ENCODE measurements at places on chromosomes 5 and 9.
A peak's percentile ranks its signal among the peaks of the same experiment; 100 is the strongest.

DNA sequence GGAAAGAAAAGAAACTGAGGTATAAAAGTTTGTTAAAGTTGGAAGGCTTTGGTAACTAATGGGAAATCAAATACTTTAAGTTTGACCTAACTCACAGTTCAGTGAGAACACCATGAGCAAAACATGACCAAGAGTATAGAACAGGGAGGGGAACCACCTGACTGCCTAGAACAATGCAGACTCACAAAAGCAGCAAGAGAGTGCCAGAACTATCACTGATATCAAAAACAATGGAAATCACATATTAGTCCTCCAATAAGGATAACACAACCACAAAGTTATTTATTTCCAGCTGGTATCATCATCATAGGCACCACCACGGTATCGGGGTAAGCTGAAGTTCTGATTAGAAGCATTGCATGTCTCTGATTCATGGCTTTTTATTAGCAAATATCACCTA is 77.5 kb downstream of the TRPM6 start:
- no peak for DNase-seq

DNA sequence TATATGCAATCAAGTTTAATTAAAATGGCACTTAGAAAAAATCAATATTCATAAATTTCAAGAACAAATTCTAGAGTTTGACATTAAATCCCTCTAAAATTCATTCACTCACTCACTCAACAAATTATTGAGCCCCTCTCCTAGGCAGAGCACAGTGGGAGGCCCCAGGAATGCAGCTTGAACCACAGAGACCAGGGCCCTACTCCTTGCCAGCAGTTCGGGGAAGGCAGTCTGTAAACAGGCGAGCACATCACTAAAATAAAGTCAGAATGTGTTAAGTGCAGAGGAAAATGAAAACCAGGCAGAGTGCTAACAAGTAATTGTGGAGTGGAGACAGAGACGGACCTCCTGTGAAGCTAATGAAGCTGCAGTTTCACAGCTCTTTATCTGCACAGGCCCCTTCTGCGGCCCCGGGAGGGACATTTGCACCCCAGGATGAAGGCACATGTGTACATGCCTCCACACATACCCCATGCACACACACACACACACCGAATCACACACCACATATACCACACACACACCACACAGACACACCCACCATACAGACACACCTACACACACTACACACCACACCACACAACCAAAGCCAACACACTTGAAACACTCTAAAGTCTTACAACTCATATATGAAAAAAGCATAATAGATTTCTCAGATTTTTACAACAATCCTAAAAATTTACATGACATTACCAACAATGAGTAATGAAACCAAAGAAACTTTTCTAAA is 40.5 kb downstream of the BHMT start:
- no peak for DNase-seq

- no peak for DNase-seq
Measured at GRCh38 chr9:9719373-9720112, 893.3 kb downstream of the PTPRD start.

DNA sequence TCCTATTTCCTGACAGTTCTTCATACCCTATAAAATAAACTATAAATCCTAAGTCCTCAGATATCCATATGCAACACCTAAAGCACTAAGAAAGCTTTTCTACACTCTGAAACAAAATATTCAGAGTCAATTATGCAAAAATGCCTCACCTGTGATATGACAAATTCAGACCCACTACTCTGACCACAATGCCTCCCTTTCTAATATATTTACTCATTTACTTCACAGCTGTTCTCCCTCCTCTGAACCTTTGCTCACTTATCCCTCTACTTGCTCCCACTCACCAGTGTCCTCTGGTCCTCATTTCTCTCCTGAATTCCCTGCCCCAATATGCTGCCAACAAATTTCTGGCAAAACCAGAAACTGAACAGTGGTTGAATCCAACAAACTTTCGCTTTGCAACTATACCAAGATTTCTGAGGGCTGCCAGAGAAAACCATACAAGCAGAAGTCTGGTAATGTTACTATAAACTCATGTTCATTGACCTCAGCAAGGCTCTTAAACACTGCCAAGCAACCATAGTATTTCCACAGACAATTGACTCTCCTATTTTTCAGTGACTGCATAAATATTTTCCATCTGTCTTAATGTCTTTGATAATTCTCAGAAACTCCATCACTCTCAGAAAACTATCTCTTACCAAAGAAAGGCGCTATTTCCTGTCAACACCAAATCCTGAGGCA is 7.1 kb downstream of the CCNH start:
- DNase-seq, result no peak

- peak; percentile 22 for DNase-seq
Measured at GRCh38 chr5:17216176-17216973, 1.1 kb upstream of the BASP1 start.

GRCh38 chr9:6552033-6552432 is 93.5 kb downstream of the GLDC start:
- no peak for DNase-seq

DNA sequence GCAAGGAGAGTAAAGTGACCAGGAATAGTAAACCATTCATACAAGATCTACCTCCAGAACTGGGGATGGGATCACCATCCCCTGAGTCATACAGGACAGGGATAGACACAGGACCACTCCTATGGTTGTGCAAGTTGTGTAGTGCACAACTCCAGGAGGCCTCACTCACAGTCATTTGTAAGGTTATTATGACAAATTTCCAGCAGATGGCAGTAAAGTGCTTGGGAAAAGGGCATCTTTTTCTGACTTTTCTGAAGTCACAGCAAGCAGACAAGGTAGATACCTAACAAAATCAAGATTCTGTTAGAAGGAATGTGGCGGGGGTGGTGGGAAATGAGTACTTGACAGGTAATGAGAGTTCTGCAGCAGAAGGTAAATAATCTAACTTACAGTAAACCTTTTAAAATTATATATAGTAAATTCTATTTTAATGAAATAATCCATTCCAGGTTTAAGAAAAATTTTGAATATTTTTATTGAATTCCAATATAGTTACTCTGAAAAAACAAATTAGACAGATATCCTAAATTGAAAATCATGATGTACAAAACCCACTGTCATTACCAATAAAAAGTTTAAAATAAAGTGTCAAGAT is 16.7 kb upstream of the KIF27 start:
- peak; percentile 54 for DNase-seq

- no peak for DNase-seq
Measured at GRCh38 chr5:25669645-25670401, 1025.0 kb upstream of the CDH10 start.

GRCh38 chr5:35308421-35308820 is 78.1 kb upstream of the PRLR start:
- no peak for DNase-seq

DNA sequence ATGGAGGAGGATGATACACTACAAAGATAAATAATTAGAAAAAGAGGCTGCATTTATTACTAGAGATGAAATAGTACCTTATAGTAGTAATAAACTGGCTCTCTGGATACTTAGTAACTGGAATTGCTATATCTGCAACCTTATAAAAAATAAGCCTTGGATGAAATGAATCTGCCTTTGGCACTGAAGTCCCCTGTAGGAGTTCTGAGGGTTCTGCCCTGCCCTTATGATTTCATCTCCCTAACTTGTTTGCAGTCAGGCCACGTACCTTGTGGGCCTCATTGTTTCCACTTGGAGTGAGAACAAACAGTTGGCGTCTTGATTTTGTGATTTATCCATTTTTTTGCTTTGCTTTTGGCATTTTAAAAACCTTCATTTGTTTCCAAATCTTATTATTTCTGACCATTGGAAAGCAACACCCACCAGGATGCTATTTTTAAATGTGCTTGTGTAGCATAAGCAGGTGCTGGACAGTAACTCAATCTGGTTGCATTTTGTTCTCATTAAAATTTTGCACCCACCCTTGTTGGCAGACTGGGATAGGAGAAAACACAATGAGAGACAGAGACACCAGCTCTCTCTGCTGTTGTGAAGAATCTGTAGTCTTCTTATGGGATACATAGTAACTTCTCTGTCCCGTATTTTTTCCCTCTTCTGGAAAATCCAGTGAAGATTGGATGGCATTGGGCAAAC is 518.9 kb upstream of the SGCD start:
- DNase-seq, result no peak

DNA sequence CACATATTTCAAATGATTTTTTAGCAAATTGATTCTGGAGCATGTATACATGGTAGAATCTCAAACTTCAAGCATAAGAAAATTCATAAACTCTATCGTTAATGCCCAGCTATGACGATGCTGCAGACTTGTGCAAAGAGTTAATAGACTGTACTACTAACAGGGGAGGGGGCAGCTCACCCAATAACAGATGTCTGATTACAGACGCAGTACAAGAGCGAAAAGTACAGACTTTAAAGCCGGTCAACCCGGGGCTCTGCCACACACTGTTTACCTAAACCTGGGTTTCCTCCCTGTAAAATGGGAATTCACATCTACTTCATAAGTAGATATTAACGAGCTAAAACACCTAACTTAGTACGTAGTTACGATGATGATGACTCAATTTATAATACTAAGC is 651 bp downstream of the TRIM23 start:
- DNase-seq, result peak; percentile 23

DNA sequence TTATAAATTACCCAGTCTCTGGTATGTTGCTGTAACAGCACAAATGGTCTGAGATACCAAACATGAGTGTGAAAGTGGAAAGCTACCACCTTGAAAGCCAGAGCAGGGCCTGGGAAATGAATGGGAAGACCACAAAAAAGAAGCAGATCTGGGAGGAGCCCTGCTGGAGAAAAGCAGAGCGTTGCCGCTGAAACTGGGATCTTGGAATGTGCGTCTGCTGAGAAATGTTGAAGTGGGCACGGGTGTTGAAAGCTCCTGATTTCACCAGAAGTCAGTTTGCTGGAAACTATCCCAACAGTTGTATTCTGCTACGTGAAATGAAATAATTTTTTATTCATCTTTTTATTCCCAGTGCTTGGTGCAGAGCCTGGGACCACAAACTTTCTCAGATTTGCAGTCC is 40.0 kb downstream of the NUDT12 start:
- no peak for DNase-seq

Measured in K562 (cell line).